Hypothalamus (tissue), 51 donors: ENCODE measurements at places on chromosomes 13 and 19.

GRCh38 chr13:107733276-107733675 lies 482.1 kb downstream of the LIG4 start:
- no peak for DNase-seq

GRCh38 chr13:44196196-44196751 lies 177.3 kb upstream of the SERP2 start:
- DNase-seq, result no peak

DNA sequence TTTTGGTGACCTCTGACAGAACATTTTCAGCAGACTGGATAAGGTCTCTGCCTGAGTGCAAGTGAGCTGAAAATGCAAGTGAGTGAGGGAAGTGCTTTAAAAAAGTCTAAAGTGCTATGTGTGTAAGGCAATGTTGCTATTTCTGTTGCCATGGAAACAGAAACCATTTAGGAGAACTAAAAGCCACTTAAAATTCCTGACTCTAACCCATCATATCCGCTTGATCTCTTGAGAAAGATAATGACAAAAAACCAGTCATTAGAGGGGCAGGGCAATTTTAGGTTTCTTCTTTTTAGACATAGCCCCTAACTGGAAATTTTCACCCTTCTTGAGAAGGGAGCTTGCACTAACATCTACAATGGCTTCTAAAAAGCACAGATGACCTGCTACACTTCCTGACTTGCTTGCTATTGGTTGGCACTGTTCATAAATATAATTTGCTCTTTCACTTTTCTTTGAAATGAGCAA lies at the start of gene CYSLTR2:
Gene CYSLTR2 (plus strand): TSS at position 458 of the 468 bp plus-strand sequence. CDS start 52,889 bp downstream, outside the sequence.
- DNase-seq, result no peak

- DNase-seq, result no peak
Observed at GRCh38 chr19:13172346-13173138, 22.3 kb downstream of the IER2 start.

- DNase-seq, result no peak
Observed at GRCh38 chr13:28658539-28658795, 463 bp upstream of the POMP start.

GRCh38 chr19:46107371-46107770 lies 17.1 kb downstream of the IGFL3 start:
- no peak for DNase-seq

DNA sequence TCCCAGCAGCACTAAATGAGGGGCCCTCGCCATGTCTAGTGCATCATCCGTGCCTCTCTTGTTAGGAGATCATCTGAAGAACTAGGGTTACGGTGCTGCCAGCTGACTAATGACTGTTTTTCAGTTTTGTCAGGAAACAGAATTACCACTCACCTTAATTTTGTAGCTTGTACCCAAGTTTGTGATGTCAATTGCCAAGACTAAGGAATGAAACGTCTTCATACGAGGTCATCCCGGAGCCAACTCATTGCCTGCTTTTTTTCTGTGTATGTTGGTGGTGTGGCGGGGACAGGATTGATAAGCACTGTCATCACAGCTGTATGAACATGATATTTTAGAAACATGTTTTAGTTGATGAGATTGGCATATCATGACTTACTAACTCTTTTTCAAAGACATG lies 100.6 kb downstream of the TNFRSF19 start:
- DNase-seq, result no peak

- no peak for DNase-seq
Observed at GRCh38 chr13:106526738-106527444, 8.6 kb downstream of the EFNB2 start.

DNA sequence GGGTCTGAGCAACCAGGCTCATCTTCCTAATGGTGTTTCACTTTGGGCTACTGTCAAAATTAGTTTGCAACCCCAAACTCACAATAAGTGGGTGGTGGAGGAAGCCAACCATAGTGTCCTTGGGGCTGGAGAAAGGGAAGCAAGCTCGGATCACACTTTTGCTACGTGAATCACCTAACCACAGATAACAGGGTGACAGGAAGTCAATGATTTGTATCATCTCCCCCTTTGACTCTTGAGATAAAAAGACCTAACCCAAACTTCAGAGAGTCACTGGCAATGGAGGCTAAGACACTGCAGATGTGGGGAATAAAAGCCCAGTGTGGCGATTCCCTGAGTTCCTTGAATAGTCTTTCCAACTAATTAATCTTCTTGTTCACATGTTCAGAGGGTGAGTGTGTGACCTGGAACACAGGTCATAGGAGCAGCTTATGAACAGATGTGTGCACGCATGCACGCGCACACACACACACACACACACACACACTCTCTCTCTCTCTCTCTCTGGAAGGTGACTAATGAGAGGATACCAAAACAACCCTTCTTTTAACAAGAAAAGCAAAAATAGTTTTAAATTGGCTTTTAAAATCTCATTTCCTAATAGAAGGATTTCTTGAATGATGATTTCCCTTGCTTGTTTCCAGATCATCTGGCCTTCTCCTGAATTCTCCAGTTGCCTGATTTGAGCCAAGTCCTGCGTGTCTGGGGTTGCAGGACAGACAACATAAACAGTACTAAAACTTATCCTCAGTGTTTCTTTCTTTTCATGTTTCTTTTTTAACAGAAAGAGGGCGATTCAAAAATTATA lies 21.2 kb upstream of the DOCK9 start:
- no peak for DNase-seq

- DNase-seq, result no peak
Observed at GRCh38 chr19:55339889-55340783, 460 bp downstream of the KMT5C start.

- no peak for DNase-seq
Observed at GRCh38 chr13:50955798-50956197, 46.2 kb downstream of the RNASEH2B start.

DNA sequence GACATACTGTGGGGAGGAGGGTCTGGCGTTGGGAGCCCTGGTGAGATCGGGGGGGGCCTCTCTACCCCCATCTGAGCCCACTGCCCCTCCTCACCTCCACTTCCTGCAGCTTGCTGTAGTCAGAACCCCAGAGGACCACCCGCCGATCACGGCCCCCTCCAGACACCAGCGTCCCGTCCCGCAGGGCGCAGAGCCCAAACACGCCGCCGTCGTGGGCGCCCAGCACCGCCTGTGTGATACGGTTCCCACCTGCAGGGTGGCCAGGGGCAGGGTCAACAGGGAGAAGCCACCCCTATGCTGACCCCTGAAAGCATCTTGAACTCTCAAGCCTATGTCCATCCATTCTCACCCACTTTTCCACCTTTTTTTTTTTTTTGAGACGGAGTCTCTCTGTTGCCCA lies 17.8 kb downstream of the EML2 start:
- DNase-seq, result no peak

DNA sequence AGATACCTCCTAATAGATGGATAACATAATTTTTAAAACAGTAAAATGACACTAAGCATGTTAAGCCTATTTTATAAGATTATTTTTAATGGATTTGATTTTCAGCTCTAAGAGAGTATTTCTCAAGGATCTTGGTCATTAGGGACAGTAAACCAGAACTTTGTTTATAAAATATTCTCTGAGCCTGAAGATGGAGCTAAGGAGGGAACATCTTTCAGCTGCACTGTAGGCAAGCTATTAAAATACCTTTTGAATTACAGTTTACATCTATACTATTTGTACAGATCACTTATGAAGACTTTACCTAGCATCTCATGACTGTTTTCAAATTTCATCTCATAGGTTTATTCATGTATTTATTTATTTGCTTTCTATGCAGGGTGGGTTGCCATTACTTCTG lies 345.3 kb downstream of the MYO16 start:
- no peak for DNase-seq

GRCh38 chr13:59203855-59204254 lies 959.9 kb downstream of the DIAPH3 start:
- DNase-seq, result no peak
